ENCODE measurements at places on chromosomes 13 and 19. TPM values are rescaled to one million over a fixed set of nuclear protein-coding genes. Genes with fewer than 3 reads are reported as not detected.

DNA sequence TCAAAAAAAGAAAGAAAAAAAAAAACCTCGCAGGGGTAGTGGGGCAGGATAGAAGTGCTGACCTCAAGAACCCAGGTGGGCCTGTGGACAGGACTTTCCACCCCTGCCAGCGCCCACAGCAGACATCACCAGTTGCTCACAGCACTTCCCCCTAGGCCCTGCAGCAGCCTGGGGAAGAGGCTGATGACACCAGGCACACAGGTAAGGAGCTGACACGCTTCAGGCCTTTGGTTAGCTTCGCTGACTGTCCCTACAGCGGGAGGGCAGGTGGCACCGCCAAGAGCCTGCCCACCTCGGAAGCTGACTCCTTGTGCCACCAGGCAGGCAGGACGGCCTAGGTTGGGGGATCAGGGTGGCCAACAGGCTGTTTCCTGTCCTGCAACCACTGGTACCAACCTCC, 8.9 kb downstream of the LONP1 start:
- DNase-seq = no peak

The SELENOW gene
- polyA plus RNA-seq = 839 TPM

- DNase-seq = peak; percentile 63
Observed at GRCh38 chr13:40682449-40683240, 16.2 kb upstream of the FOXO1 start.

- DNase-seq = peak; percentile 43
Observed at GRCh38 chr13:30880151-30880855, 25.8 kb upstream of the MEDAG start.

DNA sequence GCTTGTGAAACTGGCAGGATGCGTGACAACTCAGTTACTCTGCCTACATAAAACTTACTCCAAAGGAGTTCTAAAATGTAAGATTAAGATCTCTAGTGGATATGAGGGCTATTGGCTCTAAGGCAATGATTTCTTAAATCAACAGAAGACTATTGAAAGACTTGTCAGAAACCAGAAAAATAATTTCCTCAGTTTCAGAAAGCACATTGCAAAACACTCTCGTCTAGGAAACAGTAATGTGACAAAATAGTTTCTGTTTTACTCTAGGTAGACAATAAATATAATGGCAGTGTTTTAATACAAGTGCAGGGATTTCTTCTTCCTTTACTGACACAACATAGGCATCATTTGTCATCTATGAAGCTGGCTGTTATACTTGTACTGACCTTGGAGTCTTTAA, 230.1 kb downstream of the KCTD12 start:
- no peak for DNase-seq

DNA sequence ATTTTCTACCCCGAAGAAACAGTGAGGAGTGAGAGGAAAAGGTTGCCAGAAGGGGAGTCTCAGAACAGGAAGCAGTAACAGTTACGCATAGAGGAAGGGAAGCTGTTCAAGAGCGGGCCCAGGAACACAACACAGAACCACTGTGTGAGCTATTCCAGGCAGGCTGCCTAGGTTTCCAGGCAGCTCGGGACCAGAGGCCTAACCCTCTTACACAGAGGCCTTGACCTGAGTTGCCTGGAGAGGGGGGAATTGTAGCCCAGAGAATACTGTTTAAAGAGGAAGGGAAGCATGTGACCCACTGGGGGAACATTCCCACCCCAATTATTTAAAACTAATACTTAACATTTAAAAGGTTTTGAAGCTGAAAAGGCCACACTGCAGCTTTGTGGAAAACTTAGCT, 93.3 kb upstream of the ZNF98 start:
- no peak for DNase-seq

GRCh38 chr19:54391589-54392061, 23.6 kb upstream of the TTYH1 start:
- DNase-seq = no peak

The SLC25A42 gene
- 10.4 TPM for polyA plus RNA-seq

DNA sequence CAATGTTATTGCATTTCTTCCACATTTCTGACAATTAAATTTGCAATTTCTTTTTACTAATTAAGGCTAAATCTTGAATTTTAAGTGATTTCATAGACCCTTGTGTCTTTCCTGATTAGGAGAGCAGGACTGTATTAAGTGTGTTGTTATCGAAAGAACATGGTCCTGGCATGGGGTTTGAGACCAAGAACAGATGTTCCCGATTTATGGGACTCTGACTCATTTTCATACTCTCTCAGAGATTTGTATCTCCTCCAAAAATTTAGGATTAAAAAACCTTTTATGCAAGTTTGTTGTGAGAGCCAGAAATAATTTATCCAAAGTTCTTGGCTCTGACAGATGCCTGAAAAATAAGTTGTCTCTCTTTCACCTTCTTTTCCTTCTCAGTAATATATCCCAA, 589.3 kb upstream of the ARGLU1 start:
- DNase-seq = peak; percentile 56

DNA sequence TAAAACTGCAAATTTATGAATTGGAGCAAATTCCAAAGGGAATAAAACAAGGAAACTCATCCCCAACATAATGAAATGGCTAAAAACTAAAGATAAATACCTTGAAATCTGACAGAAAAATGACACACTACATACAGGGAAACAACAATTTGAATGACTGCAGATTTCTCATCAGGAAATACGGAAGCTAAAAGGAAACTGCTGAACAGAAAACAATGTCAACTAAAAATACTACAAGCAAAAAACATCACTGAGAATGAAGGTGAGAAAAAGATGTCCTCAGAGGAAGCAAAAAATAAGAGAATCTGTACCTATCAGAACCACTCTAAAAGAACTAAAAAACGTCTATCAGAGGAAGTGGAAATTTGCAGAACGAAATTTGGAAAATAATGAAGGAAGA, 39.5 kb downstream of the ZSWIM9 start:
- no peak for DNase-seq

GRCh38 chr13:66087269-66087710, 1142.8 kb downstream of the PCDH9 start:
- no peak for DNase-seq

- DNase-seq = no peak
Observed at GRCh38 chr13:81563091-81563490, 1222.2 kb upstream of the SPRY2 start.

The POSTN gene
- polyA plus RNA-seq = 1,892 TPM

- no peak for DNase-seq
Observed at GRCh38 chr13:48349525-48349924, 46.0 kb downstream of the RB1 start.

GRCh38 chr19:8731428-8732169, 10.2 kb downstream of the OR2Z1 start:
- no peak for DNase-seq

DNA sequence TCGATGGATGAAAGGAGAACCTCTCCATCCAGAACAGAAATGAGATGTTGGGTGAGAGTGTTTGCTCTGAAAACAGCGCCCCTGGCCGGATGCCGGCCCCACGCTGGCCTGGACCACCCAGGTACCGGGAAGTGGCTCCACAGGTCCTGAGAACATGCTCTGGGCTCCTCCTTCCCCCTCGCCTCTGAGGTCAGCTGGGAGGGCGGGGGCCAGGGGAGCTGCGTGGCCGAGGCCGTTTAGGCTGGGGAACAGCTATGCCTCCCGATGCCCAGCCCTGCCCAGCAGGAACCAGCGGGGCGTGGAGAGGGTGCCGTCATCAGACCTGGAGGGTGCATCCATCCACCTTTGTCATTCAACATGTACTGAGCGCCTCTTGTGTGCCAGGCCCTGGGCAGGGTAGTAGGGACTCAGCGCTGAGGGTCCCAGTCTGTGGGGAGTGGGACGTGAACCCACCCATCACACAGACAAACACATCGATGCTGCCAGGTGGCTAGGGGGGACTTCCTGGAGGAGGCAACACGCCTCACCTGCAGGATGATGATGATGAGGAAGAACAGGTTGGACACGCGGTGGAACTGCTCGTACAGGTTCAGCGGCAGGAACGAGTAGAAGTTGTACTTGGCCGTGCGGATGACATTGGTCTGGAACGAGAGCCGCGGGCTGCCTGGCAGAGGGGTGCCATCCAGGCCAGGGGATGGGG, 4.2 kb downstream of the ATP8B3 start:
- no peak for DNase-seq

DNA sequence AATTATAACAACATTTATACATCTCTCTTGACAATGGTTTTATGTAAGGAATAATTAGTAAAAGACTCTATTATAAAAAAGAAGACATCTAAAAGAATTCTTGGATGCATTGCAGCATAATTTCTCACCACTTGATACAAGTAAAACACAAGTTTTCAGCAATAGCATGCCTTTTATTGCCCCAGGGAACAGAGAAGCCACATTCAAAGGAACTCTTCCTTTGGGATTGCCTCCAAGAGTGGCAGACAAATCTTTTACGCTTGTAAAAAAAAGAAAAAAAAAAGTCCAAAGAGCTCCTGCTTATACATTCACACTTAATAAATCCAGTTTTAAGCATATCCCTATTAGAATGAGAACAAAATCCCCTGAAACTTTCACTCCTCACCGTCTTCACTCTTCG, 2357.8 kb upstream of the PCDH20 start:
- DNase-seq = no peak

- no peak for DNase-seq
Observed at GRCh38 chr13:85501616-85502015, 297.6 kb downstream of the SLITRK6 start.

Measured in muscle of back (tissue), 13 donors.